HT1080 (cell line): ENCODE measurements at places on chromosomes 2 and 18.

DNA sequence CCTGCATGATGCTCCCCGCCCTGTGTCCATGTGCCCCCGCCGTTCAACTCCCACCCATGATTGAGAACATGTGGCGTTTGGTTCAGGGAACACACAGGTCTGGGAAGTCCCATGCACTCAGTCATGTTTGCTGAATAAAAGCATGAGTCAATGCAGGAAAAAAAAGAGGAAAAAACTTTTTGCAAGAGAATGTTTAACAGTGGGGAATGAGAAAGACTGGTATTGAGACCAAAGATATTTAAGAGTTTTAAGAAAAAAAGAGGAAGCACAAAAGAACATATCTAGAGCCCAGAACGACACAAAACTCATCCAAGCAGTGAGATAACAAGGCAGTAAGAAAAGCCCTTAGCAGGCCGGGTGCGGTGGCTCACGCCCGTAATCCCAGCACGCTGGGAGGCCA, 279.2 kb upstream of the THSD7B start:
- no peak for DNase-seq

GRCh38 chr2:47051562-47051961, 103.5 kb downstream of the STPG4 start:
- no peak for DNase-seq

DNA sequence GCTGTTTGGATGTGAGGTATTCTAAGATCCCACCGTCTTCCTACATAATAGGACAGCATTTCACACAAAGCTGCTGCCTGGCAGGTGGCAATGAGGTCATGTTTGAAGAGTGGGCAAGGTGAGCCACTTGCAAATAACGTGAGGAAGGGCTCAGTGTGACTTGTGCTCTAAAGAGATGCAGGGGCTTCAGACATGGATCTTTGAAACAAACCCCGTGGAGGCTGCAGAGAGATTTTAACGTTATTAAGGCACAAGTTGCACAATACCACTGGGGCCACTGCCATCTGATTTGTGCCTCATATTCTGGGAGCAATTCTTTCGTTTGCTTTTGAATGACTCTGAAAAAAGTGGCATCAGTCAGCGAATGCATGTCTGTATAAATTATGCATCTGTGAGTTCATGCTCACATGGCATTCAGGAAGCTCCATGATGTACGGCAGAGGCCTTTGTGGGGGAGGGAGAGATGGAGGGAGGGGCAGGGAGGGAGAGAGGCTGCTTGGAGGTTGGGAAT, 362.0 kb downstream of the SOX11 start:
- no peak for DNase-seq

- peak; percentile 62 for DNase-seq
Observed at GRCh38 chr2:46364797-46365457, 67.7 kb downstream of the EPAS1 start.

- peak; percentile 75 for DNase-seq
Observed at GRCh38 chr2:43326101-43326825, 99.9 kb upstream of the ZFP36L2 start.

GRCh38 chr2:75030218-75031009, 72.0 kb downstream of the POLE4 start:
- no peak for DNase-seq

- DNase-seq: no peak
Observed at GRCh38 chr2:203786549-203787351, 80.3 kb downstream of the CD28 start.

GRCh38 chr2:111618226-111618977, 265.6 kb downstream of the ANAPC1 start:
- no peak for DNase-seq
